ENCODE measurements at places on chromosomes 6 and 20.

DNA sequence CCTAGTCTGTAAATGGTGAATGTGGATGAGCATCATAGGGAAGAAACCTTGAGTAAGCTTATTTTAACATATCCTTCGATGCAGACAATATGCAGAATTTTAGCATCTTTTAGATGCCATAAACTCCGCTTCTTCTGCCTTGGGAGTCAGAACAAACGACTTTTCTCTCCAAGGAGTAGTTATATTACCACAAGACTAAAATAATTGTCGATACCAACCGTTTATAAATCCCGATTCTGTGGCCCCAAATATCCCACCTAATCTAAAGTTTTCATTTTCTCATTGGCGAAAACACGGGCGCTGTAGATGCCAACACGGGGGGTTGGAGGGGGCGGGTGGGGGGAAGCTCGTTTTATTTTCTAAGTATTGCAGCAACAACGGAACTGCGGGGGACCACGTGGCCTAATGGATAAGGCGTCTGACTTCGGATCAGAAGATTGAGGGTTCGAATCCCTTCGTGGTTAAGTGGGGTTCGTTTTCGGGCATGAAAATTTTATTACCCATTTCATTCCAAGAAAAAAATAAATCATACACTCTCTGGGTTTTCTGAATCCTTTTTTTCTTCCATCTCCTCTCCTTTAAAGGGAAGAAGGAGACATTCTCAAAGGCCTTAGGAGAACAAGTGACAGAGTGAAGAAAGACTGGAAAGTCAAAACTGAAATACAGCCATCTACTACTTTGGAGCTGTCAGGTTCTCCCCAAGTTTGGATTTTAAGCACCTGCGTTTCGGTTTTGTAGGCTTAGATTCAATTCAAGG, 65.5 kb upstream of the BTN3A2 start:
- DNase-seq, result no peak

GRCh38 chr6:157456524-157456829, 75.5 kb downstream of the ZDHHC14 start:
- no peak for DNase-seq

DNA sequence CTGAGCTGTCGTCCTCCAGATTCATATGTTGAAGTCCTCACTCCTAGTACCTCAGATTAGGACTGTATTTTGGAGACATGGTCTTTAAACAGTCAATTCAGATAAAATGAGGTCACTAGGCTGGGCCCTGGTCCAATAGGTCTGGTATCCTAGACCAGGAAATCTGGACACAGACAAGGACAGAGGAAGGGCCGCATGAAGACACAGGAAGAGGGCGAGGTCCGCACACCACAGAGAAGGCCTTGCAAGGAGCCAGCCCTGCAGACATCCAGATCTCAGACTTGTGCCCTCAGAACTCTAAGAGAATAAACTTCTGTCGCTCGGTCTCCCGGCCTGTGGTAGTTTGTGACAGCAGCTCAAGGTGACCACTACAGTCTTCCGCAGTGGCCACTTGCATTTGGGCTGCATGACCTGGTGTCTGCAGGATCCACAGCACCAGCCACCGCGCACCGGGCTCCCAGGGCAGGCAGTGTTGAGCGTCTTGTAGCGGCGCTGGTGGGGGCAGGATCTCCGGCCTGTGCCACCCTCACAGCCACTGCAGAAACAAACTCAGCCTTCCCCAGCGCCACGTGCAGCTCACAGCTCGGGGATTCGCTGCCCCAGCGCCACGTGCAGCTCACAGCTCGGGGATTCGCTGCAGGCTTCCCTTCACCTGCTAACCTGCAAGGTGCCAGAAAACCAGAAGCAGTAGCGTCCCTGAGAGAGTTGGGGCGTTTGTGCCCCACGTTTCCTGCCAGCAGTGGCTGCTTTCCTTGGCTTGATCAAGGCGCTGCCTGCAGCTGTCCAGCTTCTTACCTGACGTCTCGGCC, 6.0 kb upstream of the RBM38 start:
- no peak for DNase-seq

DNA sequence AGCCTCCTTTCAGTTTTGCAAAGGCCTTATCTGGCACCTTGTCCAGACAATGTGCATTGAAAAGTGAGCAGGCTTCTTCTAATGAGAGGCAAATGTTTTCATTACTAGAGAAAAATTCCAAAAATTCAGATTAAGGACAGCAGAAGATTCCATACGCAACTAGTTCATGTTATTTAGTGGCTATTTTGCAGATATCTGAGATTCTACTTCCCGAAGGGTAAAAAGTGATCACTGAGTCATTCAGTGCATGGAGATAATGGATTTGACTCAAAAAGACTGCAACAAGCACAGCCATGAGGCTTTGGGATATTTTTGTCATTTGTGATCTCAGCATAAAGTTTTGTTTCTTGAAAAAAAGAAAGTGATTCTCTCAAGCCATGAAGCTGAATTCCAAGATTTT, 29.9 kb downstream of the METTL24 start:
- no peak for DNase-seq

- no peak for DNase-seq
Measured at GRCh38 chr6:42449917-42450476, 1.7 kb downstream of the TRERF1 start.

- no peak for DNase-seq
Measured at GRCh38 chr6:137401088-137401487, 93.1 kb downstream of the OLIG3 start.

GRCh38 chr20:49338061-49338460, 60.2 kb upstream of the ZNFX1 start:
- no peak for DNase-seq

DNA sequence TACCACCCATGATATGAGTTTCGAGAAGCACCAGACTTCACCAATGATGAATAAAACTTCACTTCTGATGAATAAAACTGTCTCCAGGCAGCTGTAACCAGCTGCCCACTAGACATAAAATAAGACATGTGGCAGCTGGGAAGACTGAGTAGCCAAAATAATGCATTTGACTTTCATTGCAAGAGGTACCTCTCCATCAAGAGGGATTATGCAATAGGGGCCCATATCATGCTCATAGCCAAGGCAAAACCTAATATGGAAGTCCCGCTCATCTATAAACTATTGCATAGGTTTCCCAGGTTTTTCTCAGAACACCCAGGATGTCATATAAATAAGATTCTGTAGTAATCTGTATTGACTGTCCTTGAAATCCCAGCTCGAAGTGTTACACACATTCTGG, 155.5 kb downstream of the SIM1 start:
- DNase-seq, result no peak

- DNase-seq, result no peak
Measured at GRCh38 chr6:98484696-98485095, 349.7 kb upstream of the POU3F2 start.

- no peak for DNase-seq
Measured at GRCh38 chr20:47748823-47749222, 36.5 kb downstream of the SULF2 start.

DNA sequence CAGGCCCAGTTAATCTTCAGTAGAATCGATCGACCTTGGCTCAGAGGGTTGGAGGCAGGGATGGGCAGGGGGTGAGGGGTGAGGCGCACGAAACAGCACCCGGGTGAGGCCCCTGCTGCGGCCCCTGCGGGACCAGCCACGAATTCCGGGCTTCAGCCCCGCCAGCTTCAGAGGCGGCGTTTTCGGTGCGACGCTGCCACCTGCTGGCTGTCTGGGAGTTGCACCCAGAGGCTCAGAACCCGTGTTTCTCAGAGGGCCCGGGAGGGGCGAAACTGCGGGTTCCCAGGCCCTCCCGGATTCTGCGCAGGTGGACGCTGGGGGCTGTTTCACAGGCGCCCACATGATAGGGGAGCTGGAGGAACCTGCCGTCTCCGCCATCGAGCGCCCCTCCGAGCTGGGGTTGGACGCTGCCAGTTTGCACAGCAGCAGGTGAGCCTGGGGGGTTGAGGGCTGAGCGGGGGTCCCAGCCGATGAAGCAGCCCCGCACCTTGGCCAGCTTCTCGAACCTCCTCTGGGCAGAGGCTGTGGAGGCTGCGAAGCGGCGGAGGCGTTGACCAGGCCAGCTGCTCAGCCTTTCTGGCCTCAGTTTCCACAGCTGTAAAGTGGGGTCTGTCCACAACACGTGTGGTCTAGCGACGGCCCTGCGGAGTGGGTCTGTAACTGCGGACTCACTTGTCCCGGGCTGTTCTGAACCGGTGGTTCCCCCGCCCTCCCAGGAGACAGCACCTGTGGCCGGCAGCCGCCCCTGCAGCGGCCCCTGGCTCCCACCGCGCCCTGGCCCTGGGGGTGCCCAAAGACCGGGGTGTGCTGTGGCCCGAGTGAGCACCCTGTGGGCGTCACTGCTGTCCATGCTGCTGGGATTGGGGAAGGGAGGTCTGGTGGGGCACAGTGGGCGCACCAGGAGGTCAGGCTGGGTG, 2.5 kb upstream of the BHLHE23 start:
- DNase-seq, result peak; percentile 3

DNA sequence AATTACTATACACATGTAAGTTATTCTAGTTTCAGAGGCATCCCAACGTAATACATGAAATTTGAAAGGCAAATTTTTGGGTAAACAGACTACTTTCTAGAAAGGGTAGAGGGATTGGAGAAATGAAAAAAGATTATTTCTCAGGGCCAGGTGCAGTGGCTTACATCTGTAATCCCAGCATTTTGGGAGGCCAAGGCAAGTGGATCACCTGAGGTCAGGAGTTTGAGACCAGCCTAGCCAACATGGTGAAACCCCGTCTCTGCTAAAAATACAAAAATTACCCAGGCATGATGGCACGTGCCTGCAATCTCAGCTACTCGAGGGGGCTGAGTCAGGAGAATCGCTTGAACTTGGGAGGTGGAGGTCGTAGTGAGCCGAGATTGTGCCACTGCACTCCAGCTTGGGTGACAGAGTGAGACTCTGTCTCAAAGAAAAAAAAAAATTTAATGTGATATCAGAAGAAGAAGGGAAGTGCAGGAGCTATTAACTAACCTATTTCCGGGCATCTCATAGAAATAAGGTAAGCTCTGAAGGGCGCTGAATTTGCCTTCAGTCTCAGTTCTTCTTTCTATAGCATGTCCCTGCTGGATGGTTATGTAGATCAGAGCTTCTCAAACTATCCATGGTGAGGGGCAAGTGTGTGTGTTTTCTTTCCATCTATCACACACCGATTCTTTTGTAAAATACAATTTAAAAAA, 100.3 kb upstream of the MTHFD1L start:
- DNase-seq, result no peak

GRCh38 chr6:6881438-6882225, 226.1 kb upstream of the RREB1 start:
- DNase-seq, result no peak

DNA sequence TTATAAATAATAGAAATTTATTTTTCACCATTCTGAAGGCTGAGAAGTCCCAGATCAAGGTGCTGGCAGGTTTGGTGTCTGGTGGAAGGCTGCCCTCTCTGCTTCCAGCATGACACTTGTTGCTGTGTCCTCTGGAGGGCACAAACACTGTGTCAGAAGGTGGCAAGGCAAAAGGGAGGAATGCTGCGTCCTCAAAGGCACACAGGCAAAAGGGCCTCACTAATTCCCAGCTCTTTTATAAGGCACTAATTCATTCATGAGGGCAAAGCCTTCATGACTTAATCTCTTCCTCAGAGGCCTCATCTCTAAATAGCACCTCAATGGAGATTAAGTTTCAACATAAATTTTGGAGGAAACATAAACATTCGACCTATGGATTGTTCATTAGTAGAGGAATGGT, 209.5 kb upstream of the SMLR1 start:
- no peak for DNase-seq

DNA sequence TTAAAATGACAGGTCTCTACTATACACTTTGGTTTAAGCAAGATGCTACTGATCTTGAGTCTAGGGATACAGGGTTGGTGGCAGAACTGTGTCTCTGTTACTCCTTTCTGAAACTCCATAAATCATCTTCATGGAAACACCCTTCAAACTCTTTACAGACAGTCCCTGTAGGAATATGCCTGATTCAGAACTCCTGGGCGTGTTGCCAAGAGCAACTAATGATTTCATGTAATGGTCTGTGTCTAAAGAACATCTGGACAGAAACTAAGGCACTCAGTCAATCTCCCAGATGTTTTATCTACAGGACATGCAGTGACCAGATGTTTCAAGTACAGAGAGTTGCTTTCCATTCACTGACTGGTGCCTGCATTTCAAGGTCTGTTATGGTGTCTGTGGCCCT, 464.4 kb upstream of the CHD6 start:
- no peak for DNase-seq

DNA sequence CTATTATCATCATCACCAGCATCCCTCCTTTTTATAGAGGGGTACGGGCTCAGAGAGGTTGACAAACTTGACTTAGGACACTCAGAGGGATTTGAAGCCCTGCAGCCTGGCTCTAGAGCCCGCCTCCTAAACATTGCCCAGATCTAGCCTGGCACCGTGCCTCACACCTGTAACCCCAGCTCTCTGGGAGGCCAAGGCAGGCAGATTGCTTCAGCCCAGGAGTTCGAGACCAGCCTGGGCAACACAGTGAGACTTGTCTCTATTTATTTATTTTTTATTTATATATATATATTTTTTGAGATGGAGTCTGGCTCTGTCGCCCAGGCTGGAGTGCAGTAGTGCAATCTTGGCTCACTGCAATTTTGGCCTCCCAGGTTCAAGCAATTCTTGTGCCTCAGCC, 6.3 kb upstream of the CSE1L start:
- DNase-seq, result no peak

GRCh38 chr6:75098709-75099108, 107.1 kb downstream of the COL12A1 start:
- peak; percentile 81 for DNase-seq

GRCh38 chr6:31092769-31093505, 19.4 kb downstream of the C6orf15 start:
- no peak for DNase-seq

DNA sequence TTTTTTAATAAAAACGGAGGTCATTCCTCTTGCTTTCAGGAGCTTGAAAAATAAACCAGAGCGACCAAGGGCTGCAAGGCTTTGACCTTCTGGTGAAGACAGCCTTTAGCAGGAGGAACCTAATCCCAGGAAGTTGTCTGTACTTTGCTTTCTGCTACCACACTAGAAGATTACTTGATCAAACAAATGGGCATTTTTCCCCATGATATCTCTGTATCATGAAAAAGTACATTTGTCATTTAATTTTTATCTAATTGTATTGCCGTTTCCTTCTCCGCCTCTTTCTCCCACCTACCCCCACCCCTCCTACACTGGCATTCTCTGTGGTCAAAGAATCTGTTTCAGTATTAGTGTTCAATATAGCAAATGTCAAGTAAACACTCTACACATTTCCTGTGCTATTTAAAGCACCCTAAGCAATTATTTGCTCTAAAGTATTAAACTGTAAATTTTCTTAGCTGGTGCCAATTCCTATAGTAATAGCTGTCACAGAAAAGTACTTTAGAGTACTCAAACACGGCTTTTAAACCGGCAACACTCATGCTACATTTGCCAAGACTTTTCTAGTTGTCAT, 29.7 kb downstream of the ATXN1 start:
- DNase-seq, result no peak

- DNase-seq, result no peak
Measured at GRCh38 chr6:138991206-138991605, 3.2 kb upstream of the REPS1 start.

Measured in AG09319 (cell line).